ENCODE measurements at places on chromosomes 5 and 9.

DNA sequence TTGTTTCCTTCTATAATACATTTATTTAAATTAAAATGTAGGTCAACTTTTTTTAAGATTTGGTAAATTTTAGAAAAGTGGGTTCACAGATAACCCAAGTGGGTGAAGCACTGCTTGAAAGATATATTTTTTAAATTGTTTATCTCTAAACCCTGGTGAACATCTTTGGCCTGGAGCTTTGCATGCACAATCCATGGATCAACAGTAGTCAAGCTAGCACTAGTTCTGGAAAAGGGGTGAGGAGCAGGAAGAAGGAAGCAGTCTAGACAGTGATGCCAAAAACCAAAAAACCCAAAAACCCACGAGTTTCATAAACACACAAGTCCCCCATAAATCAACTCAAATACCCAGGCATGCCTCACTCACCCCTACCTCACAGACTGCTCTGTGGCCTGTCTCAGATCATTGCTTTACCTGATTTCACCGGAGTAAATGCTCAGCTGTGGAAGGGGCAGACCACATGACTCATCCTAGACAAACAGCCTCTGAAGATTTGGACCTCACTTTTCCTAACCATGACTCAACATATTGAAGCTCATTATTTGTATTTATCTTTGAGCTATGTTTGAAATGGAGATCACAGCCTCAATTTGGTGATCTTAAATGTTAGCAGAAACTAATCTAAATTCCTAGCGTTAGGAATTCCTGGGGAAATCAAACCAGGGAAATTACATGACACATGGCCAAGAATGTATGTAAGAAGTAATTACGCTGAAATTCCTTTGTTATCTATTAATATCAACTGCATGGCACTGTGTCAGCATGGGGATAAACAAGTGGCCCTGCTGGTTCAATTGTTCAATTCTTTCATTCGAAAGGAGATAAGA is 149.6 kb downstream of the ZNF608 start:
- peak; percentile 59 for DNase-seq

GRCh38 chr5:132227485-132228240 is at the start of gene P4HA2:
TSS of gene P4HA2 (minus strand) at chr5:132227853. CDS start at chr5:132218626, 9,227 bp downstream.
- peak; percentile 94 for DNase-seq

DNA sequence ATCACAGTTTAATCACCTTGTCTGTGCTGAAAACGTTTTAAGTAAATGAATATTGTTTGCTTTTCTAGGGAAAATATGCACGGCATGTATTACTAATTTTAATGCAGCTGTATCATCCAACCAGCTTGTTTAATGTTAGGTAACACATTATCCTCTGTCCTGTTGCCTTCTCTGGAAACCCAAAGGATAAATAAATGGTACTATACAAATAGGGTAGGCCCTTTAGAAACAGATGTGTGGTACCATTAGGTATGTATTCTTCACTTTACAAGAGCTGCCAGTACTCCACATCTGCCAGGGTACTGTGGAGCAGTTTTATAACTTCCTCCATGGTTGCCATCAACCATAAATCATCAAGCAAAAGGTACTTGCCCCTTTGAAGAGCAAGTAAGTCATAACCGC is 42.9 kb downstream of the FAF2 start:
- DNase-seq: no peak

- DNase-seq: no peak
These were observed 106.7 kb downstream of the EFNA5 start for GRCh38 chr5:107563959-107564544.

- no peak for DNase-seq
These were observed 12.2 kb downstream of the VDAC1 start for GRCh38 chr5:133992429-133993155.

- no peak for DNase-seq
These were observed 101.9 kb downstream of the SLC28A3 start for GRCh38 chr9:84238652-84239051.

GRCh38 chr5:88667496-88668201 is 215.3 kb downstream of the MEF2C start:
- no peak for DNase-seq

- DNase-seq: peak; percentile 68
These were observed 1.2 kb downstream of the CDKN2B-AS1 start for GRCh38 chr9:21995666-21996398.

- peak; percentile 54 for DNase-seq
These were observed 44.2 kb downstream of the NIPSNAP3B start for GRCh38 chr9:104808035-104808614.

DNA sequence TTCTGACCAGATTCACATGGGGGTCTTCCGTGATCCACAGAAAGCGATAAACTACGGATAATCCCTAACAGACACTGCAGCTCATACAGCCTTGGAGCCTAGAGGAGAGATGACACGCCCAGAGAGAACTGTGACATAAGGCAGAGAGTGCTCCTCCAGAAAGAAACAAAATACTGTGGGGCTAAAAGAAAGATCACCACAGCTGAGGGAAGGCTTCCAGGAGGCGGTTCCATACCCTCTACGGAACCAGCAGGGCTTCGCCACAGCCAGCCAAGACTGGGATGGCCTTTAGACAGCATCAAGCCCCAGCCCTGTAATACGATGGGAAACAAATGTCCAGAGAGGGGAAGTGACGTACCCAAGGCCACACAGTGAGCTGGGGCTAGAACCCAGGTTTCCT is 19.3 kb downstream of the GPX3 start:
- no peak for DNase-seq

DNA sequence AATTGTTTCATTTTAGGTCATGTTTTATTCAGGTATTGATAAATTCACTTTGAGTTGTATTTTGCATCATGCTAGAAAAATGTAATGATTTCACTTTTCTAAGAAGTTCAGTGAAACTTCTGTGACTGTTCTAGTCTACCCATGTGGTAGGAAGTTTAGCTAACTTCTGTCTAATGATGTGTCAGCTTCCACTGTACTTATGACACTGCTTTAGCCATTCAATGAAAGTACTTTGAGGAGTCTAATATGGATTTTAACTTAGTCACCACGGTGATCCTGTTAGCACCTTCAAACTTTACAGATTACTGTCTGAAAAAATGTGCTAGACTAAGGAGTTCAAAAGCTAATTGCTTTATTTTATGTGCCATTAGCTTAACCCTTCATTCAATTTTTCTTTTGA is 1510.5 kb upstream of the CDH9 start:
- DNase-seq: no peak

DNA sequence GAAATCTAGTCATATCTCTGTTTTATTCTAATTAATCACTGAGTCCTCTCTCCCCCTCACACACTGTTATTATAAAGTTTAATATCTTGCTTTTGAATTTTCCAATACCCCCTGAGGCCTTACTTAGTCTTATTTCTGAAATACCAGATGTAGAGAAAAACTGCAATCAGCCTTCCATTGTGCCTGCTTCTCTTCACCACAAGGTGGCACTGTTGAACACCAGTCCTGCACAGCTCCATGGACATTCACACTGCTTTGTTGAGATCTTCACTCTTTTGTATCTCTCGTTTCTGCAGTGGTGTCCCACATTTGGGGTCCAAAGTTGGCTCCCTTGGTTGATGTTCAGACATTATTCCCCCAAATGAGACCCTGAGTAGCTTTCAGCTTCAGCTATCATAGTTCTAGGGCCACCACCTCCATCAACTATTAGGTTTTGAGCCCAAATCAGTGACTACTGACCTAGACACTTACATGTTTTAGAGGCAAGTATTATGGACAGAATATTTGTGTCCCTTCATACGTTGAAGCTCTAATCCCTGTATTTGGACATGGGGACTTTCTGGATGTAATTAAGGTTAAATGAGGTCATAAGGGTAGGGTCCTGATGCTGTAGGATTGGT is 24.3 kb downstream of the BOD1 start:
- DNase-seq: no peak

DNA sequence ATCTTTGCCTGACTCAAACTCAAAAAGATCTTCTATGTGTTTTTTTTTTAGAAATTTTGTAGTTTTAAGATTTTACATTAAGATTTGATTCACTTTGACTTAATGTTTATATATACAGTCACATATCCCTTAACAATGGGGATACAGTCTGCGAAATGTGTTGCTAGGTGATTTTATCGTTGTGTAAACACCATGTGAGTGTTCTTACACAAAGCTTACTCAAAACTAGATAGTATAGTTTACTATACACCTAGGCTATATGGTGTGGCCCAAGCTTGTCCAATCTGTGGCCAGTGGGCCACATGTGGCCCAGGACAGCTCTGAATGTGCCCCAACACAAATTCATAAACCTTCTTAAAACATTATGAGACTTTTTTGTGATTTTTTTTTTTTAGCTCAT is 131.9 kb downstream of the CWC27 start:
- DNase-seq: no peak

DNA sequence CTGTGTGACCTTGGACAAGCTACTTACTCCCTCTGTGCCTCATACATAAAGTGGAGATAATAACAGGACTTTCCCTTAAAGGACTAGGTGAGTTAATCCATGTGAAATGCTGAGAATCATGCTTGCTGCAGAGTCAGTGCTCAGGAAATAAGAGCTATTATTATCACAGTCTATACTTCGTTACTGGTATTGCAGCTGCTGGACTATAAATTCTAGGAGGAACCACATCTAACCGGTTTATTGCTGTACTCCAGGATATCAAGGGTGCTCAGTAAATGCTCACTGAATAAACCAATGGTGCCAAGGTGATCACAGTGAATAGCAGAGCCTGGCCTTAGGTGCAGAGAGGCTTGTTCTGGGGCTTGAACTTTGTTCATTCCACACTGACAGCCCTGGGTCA is 69.3 kb downstream of the HSPA4 start:
- DNase-seq: no peak
